Fibroblast of lung (primary cell): ENCODE measurements at places on chromosomes 12 and 14.

- DNase-seq = no peak
Measured at GRCh38 chr14:55248411-55248810, 22.8 kb upstream of the FBXO34 start.

- no peak for DNase-seq
Measured at GRCh38 chr12:113276306-113276705, 55.0 kb downstream of the TPCN1 start.

DNA sequence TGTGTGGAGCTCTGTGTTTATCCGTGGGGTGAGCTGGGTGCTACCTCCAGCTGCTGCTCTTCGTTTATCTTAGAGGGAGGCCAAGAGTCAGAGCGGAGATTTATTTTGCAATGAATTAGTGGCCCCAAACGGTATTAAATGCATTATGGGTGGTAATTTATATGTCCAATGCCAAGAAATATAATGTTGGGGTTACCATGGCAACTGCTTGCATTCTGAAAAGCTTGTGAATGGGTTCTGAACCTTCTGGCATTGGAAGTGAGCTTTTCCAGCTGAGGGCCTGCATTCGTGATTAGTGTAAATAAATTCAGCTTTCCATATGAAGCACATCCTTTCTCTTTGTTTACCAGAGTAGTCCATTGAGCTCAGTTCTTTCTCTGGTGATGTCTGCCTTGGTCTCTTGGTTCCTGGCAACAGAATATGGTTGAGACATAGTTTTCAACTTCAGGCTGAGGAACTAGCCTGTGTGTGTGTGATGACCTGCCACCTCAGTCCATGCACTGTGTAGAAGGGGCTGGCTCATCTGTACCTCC, 51.8 kb downstream of the TRAF3 start:
- peak; percentile 97 for DNase-seq

GRCh38 chr12:102512523-102512922, 32.2 kb upstream of the IGF1 start:
- DNase-seq = no peak

DNA sequence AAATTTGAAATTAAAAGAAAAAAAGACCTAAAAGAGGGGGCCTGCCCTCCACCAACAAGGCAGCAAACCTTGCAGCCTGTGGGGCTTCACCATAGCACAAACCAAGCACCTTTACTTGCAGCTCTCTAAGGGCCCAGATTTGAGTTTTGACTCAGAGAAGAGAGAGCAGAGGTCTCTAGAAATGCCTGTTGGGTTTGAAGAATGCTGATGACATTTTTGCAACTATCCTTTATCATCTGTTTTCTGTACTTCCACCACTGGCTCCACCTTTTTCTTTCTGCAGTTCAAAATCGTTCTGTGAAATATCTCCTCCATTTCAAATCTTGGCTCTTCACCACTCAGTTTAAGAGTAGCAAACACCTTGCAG, 83.8 kb upstream of the HMGA2 start:
- peak; percentile 34 for DNase-seq

- DNase-seq = peak; percentile 70
Measured at GRCh38 chr12:132453361-132454192, 36.4 kb upstream of the FBRSL1 start.

GRCh38 chr12:78308701-78309100, 478.0 kb downstream of the NAV3 start:
- DNase-seq = no peak

GRCh38 chr12:126355346-126355745, 1290.1 kb downstream of the AACS start:
- no peak for DNase-seq
